ENCODE measurements at places on chromosomes 6 and 20.

DNA sequence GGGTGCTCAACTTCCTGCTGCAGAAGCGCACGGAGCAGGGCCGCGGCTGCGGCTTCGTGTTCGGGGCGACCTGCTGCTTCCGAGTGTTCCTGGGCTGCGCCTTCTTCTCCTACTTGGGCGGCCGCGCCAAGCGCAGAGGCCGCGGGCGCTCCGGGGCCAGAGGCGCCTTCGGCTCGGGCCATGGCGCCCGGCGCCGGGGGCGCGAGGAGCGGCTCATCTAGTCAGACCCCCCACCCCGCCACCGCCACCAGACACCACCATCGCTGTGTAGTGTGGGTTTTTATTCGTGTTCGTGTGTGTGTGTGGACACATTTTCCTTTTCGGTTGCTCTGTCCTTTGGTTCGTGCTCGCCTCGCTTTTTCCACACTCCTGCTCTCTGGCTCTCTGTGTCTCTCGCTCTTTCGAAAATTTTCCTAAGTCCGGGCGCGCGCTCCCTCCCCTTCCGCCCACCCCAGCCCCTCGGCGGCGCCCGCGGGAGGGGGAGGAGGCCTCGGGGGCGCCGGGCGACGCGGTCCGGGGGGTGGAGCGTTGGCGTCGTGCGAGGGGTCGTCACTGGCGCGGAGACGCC is 38.1 kb downstream of the GNAS start:
- peak; percentile 83 for DNase-seq

DNA sequence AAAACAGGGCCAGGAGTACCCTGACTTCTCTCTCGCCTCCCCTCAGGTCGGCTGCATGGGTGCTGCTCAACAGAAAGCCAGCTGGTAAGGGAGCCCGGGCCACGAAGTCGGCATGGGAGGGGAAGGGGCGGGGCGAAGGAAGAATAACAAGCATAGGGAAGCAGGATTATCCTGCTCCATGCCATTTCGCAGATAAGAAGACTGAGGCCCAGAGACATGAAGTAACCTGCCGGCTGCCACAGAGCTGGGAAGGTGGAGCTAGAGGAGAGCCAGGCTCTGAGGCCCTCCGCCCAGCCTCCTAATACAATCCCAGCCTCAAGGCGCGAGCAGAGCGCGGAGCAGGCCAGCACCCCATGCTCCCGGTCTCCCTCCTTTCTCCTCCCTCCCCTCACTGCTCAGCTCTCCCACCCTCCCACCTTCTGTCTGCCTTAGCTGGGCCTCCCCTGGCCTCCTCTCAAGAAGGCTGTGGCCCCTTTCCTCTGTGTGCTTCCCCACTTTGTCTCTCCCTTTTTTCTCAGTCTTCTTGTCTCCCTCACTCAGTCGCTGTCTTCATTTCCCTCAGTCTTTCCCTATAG is 13.2 kb upstream of the HMGA1 start:
- DNase-seq, result no peak

DNA sequence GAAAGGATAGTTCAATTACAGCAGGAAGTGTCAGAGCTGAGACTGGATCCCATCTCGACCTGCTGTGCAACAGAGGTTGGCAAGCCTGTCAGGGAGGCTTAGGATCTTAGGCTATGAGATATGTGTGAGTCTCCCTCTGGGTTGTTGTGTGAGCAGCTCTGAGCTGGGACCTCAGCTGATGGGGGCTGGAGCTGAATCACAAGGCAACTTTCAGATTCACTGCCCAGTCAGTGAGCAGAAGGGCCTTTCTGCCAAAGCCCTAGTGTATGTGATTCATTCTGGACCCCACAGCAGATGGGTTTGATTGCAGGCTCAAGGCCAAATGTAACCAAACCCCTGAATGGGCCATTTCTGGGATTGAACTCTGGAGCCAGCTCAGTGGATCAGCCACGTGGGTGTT is 4.5 kb downstream of the PI3 start:
- no peak for DNase-seq

GRCh38 chr6:51060262-51060762 is 241.6 kb downstream of the TFAP2B start:
- DNase-seq, result no peak

DNA sequence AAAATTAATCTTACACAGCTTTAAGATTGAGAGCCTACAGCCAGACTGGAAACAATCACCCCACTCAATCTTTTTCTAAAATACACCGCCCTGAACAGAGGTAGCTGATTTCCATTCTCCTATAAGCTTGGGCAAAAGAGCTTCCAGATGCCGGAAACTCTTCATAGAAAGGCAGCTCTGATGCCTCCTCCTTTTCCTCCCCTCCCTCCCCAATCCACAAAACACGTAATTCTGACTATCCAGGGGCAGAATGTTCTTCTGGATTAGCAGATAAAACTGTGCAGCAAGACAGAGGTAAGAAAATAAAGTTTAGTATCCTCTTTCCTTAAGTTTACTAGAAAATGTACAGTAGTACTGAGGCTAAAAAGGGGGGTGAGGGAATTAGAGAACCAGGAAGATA is 15.8 kb downstream of the ADNP start:
- DNase-seq, result no peak

- no peak for DNase-seq
These were observed 296.8 kb upstream of the TSHZ2 start for GRCh38 chr20:52675375-52675774.

GRCh38 chr6:149157126-149157525 is 160.4 kb upstream of the TAB2 start:
- no peak for DNase-seq
